ENCODE measurements at places on chromosomes 12 and 14.

DNA sequence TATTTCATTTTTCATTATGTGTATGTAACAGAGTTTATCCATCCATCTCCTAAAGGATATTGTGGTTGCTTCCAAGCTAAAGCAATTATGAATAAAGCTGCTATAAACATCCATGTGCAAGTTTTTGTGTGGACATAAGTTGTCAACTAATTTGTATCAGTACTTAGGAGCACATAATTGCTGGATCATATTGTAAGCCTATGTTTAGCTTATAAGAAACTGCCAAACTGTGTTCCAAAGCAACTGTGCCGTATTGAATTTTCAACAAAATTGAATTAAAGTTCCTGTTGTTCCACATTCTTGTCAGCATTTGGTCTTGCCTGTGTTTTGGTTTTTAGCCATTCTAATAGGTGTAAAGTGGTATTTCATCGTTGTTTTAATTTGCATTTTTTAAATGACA, 416.9 kb downstream of the SLC6A15 start:
- no peak for DNase-seq

DNA sequence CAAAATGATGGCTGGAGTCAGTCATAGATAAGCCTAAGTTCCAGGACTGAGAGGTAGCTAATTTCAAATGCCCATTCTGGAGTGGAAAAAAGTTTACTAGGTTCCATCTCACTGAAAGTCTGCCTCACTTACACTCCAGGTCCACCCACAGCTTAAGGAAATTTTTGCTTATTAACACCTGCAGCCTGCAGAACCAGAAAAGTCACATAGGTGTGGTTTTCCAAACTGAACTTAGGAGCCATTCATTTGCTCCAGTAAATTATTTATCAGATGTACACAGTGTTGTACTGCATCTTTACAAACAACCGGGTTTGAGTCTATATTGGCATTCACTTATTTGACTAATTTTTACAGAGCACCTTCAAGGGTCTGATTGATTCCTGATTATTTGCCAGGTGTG, 157.4 kb upstream of the ARID2 start:
- DNase-seq, result no peak

DNA sequence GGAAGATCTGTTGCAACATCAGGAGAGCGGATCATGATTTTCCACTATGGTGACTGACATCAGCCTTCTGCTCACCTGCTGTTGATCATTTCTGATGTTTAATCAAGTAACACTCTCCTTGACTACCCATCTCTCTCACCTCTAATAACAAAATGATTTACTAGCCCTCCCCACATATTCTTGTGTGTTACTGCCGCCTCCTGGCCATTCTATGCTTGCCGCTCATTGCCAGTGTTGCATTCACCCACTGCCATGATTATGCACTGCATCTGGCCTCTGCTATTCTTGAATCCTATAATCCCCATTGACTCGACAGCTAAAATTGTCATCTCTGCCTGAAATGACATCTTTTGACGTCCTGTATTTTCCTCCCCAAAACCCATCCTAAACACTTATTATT, 113.8 kb downstream of the RERGL start:
- DNase-seq, result no peak

- DNase-seq, result no peak
These were observed 274.9 kb upstream of the LMO3 start for GRCh38 chr12:16880864-16881285.

DNA sequence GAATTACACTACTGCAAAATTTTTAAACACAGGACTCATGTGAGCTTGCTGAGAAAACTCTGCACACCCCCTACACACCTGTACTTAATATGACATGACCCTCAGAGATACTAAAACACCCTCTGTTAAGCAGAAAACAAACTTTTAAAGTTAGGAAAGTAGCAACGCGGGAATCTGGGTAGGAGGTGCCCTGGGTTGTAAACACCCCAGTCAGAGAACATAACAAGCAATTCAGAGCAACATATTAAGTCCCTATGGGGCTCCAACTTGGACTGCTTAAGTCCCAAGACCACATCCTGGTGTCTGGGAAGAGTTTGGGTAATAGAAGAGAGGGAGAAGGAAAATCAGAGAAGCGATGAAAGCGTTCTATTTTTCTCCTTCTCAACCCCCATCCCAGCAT, 1.2 kb downstream of the ATF7 start:
- DNase-seq, result no peak

GRCh38 chr12:52757449-52758176, 19.5 kb downstream of the KRT76 start:
- DNase-seq, result no peak

DNA sequence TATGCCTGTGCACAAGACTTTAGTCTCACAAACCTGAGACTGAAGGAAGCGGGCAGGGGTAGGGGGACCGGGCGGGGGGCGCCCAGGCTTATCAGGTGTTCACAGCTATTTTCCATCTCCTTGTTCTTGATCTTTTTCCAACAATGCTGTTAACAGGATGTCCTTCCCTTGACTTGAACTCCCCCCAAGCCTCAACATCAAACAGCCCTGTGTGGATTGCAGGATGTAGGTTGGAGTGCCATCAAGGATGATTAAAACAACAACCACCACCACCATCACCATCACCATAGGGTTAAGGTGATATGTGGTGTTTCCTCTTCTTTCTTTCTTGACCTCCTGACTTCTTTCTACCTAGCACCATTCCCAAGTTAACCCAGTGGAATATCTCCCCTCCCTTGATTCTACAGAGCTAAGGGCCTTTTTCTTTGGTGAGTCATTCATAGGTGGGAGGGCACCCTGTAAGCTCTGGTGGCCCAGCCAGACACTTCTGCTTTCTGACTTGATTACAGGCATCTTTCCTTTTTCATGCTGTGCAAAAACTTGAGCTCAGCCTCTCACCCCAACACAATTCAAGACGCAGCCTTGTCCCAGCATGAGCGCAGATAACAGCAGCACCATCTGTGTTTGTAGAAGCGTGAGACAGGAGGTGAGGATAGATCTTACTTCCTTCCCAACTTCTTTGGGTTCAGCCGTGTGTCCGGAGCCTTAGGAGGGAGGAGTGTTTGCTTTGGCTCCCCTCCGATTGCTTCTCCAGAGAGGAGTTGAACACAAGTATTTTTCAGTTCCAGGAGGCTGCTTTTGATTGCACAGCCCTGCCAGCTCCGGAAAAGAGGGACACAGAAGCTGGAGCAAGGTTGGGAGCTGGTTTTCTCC, 26.8 kb downstream of the FLVCR2 start:
- no peak for DNase-seq

GRCh38 chr14:51079085-51079484, 15.8 kb downstream of the TRIM9 start:
- no peak for DNase-seq

DNA sequence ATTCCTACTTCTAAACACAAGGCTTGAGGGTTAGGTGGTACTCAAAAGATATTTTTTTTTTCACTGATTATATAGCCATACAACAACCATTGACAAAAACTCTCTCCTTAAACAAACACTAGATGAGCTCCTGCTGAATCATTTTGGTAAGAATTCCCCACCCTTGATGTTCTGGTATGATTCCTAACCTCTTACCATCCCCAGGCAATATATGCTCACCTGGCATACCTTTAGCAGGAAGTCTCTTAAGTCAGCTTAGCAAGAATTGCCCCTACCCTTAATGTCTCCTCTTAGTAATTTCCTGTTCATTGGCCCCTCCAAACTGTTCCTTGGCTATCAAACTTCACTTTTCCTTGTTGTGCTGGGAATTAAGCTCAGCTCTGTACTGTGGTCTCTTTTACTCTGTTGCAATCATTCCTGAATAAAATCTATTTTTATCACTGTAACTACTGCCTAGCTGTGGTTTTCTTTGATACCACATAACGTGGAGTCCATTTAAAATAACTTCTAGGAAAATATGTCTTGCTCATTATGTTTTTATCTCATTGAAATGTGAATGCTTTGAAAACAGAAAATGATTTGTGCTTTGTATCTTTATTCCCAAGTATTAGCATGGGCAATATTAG, 712.6 kb downstream of the SLC16A7 start:
- DNase-seq, result no peak

DNA sequence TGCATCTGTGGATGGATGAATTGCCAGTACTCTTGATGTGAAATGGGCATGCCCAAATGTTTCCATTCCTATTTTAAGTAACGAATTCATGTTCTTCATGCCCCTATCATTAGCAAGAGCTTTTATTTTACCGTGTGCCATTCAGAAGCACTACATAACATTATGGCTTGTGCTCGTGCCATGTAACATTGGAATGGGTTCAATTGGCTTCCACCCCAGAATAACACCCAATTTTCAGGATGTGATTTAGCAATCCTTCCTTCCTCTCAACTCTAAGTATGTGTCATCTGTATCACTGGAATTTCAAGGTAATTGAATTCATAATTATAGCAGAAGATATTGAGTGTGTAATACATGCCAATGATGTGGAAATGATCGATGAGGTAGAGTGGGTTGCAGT, 145.8 kb upstream of the TMPO start:
- DNase-seq, result no peak

- DNase-seq, result no peak
These were observed 12.9 kb downstream of the SERPINA6 start for GRCh38 chr14:94310248-94310647.

DNA sequence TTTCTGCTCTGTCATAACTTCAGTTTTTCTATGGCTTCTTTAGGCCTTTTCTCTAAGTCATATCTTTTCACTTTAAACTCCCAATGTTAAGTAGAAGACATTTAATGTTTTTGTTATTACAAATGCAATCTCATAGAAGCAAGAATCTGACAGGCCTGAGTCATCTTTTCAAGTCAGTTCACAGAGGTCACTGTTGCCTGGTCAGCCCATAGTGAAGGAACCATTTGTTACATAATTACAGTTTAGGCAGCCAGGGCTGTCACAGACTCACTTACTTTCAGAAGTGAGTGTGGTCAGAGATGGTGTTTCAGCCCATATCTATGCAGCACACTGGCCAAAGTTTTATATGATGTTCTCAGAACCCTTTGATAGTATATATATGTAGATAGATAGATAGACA, 46.5 kb downstream of the CCER1 start:
- no peak for DNase-seq
